Lower lobe of right lung (tissue), 2 donors: ENCODE measurements at places on chromosomes 12 and 14. TPM values are rescaled to one million over a fixed set of nuclear protein-coding genes. Genes with fewer than 3 reads are reported as not detected.

DNA sequence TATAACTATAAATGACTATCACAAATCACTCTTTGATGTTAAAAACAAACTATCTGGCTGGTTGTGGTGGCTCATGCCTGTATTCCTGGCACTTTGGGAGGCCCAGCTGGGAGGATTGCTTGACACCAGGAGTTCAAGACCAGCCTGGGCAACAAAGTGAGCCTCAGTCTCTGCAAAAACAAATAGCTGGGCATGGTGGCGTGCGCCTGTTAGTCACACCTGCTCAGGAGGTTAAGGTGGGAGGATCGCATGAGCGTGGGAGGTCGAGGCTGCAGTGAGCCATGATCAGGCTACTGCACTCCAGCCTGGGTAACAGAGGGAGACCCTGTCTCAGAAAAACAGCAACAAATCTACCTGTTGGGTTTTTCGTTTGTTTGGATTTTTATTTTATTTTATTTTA, 5.4 kb downstream of the TXNRD1 start:
- no peaks in the 10 kb centered on the region for H3K36me3 ChIP-seq
- H3K4me1 ChIP-seq, result peaks cover 35% of the 10 kb centered on the region
- DNase-seq, result no peak
- H3K27me3 ChIP-seq, result no peaks in the 10 kb centered on the region
- H3K4me3 ChIP-seq, result no peak overlapping the region

DNA sequence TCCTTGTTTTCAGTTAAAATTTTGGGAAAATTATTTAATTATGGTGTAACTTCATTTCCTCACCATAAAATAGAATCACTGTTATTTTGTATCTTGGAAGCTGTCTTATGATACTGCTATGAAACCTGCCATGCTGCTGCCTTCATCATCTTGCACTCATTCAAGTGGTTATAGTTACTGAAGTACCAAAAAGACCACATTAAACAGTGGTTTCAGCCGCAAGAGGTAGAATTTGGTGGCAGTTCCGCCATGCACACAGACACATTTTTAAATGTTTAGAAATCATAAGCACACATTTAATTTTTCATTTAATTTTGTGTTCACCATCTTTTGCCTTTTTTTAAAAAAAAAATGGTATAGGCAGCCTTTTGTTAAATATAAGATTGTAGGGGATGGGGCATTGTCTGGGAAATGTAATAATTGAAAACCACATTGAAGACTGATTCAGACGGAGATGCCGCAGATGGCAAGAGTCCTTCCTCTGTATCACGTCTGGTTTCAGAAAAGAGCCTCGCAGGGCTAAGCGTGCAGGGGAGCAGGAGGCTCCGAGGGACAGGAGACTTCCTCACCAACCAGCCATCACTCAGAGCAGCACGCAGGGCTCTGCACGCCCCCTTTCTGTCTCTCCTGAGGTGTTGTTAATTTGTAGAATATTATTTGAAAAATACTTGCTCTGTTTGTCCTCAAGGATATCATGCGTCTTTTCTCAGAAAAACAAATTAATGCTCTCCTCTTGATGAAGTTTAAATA, 115.2 kb upstream of the PELI2 start:
- no peak overlapping the region for H3K4me3 ChIP-seq
- DNase-seq, result no peak
- no peaks in the 10 kb centered on the region for H3K27me3 ChIP-seq
- peaks cover 11% of the 10 kb centered on the region for H3K4me1 ChIP-seq

GRCh38 chr14:99722741-99723140, 38.6 kb downstream of the CYP46A1 start:
- H3K27me3 ChIP-seq, result peaks cover 8% of the 10 kb centered on the region
- H3K36me3 ChIP-seq, result no peaks in the 10 kb centered on the region
- H3K4me1 ChIP-seq, result no peaks in the 10 kb centered on the region
- DNase-seq, result no peak
- no peak overlapping the region for H3K27ac ChIP-seq
- H3K4me3 ChIP-seq, result no peak overlapping the region

GRCh38 chr14:104274806-104275205, 136.4 kb downstream of the KIF26A start:
- H3K36me3 ChIP-seq, result no peaks in the 10 kb centered on the region
- DNase-seq, result no peak
- H3K27me3 ChIP-seq, result peaks cover 4% of the 10 kb centered on the region
- no peak overlapping the region for H3K27ac ChIP-seq

DNA sequence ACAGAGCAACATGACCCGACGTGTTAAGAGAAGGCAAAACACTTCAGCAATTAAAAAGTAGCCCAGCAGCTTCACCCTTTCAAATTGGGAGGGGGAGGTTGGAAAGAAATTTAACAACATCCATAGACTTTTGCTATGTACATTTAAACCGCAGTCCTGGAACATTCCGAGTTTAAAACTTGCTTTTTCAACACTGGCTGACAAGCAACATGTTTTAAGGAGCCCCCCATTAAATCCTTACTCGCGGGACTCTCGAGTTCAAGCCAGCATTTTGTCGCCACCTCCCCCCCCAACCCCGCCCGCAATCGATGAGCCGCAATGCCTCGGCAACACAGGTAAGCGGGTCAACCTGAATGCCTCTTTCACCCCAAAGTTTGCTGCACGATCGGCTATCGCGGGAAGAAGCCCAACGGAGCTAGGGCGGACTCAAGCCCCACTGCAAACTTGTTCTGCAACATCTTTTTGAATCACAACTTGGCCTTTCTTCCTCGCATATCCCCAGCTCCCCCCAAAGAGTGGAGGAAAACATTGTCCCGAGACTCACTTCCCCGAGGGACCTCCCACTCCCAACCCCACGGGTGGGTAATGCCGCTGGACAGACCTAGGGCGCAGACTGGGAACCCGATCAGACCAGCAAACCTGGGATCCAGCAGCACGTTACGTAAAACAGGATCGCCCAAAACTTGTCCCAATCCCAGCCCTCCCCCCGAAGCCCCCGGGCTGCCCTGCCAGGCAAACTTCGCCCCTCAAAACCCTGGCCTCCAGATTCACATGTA, 777 bp downstream of the ZFP36L1 start:
- H3K4me3 ChIP-seq, result peak overlapping the region; percentile 86
- H3K4me1 ChIP-seq, result peaks cover 37% of the 10 kb centered on the region
- peak overlapping the region; percentile 100 for H3K27ac ChIP-seq
- H3K36me3 ChIP-seq, result peaks cover 42% of the 10 kb centered on the region
- H3K27me3 ChIP-seq, result no peaks in the 10 kb centered on the region

- peaks cover 100% of the 10 kb centered on the region for H3K27me3 ChIP-seq
- no peaks in the 10 kb centered on the region for H3K4me1 ChIP-seq
- DNase-seq, result no peak
- H3K27ac ChIP-seq, result no peak overlapping the region
- H3K4me3 ChIP-seq, result no peak overlapping the region
These were observed 870 bp upstream of the HOXC13 start for GRCh38 chr12:53937596-53938325.

DNA sequence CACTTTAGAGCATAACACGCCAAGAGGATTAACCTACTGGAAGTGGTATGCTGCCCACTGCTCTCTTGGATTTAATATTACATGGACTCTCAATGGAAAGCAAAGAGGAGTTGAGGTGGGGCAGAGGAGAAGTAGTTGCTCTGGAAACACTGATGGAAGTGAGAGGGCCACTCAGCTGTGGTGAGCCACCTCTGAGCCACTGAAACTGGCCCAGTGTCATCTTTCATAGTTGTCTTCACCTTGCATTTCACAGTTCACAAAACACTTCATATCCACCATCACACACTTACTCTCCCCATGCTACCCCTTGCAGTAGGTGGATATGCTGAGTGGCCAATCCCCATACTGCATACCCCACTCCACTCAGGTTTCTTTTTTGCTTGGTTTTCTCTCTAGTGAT, 12.2 kb upstream of the PCED1B start:
- no peak overlapping the region for H3K27ac ChIP-seq
- no peaks in the 10 kb centered on the region for H3K4me1 ChIP-seq
- no peak for DNase-seq

DNA sequence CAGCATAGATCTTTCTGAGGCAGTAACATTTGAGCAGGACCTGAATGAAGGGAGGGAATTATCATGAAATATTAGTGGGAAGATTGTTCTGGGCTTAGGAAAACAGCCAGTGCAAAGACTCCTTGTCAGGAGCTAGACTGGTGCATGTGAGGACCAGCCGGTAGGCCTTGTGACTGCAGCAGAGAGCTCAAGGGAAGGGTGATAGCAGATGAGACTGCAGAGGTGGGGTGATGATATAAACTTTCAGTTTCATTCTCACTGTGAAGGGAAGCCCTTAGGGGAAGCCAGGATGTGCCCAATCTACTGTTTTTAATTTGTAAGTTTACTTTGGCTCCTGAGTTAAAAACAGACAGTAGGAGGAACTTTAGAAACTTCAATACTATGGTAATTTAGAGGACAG, 12.4 kb downstream of the IL22 start:
- no peak for DNase-seq
- peak overlapping the region; percentile 3 for H3K27ac ChIP-seq
- no peaks in the 10 kb centered on the region for H3K27me3 ChIP-seq
- H3K36me3 ChIP-seq, result no peaks in the 10 kb centered on the region
- peaks cover 23% of the 10 kb centered on the region for H3K4me1 ChIP-seq

DNA sequence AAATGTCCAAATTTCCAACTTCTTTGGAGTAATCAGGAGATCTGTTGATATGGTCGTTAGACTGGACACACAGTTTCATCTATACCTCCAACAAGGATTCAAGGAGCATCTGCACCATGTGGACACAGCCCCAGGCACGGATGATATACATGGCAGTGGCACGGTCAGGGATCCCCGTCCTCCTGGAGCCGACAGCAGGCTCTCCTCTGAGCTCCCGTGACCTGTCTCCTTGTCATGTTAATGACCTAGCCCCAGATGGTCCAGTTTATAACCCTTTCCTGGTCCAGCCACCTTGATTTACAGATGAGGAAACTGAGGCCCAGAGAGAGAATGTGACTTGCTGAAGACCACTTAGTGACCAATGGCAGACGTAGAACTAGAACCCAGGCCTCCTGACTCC, 16.5 kb upstream of the SERPINA4 start:
- no peak overlapping the region for H3K27ac ChIP-seq
- no peak overlapping the region for H3K4me3 ChIP-seq
- no peaks in the 10 kb centered on the region for H3K36me3 ChIP-seq
- H3K4me1 ChIP-seq, result no peaks in the 10 kb centered on the region
- no peak for DNase-seq
- H3K27me3 ChIP-seq, result peaks cover 7% of the 10 kb centered on the region

GRCh38 chr12:108587826-108588225, 10.1 kb downstream of the TMEM119 start:
- H3K27me3 ChIP-seq, result no peaks in the 10 kb centered on the region
- no peaks in the 10 kb centered on the region for H3K36me3 ChIP-seq
- H3K4me1 ChIP-seq, result no peaks in the 10 kb centered on the region
- no peak overlapping the region for H3K27ac ChIP-seq

- no peak overlapping the region for H3K4me3 ChIP-seq
- H3K4me1 ChIP-seq, result peaks cover 11% of the 10 kb centered on the region
- DNase-seq, result no peak
- no peak overlapping the region for H3K27ac ChIP-seq
- H3K27me3 ChIP-seq, result peaks cover 72% of the 10 kb centered on the region
These were observed 2.4 kb downstream of the CABP1 start for GRCh38 chr12:120642826-120643225.

DNA sequence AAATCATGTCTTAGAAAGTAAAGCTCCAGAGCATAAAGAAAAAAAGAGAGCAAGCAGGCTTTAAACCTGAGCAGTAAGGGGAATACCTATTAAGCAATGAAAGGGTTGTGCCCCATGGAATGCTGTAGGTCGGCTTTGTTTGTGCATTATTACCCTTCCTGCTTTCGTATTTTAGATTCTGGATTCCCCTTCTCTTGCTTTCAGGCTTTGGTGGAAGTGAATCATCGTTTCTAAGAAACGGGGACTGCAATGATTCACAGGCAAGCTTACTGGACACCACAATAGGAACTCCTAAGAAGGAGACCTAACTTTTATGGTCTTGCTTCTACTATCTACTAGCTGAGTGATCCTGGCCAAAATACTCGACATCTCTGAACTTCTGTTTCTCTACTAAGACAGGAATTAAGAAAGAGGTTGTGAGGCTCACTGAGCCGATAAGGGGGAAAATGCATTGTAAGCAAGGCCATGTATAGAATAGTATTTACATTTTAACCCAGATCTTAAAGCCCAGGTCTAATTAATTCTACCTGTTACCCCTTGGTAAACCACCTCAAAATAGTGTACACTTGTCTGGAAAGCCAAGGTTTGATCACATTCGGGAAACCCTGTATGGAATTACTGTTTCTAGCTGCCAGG, 1.2 kb upstream of the BMAL2 start:
- H3K27ac ChIP-seq, result no peak overlapping the region
- H3K4me1 ChIP-seq, result peaks cover 23% of the 10 kb centered on the region
- DNase-seq, result no peak
- no peaks in the 10 kb centered on the region for H3K27me3 ChIP-seq
- peaks cover 3% of the 10 kb centered on the region for H3K36me3 ChIP-seq
- H3K4me3 ChIP-seq, result no peak overlapping the region

DNA sequence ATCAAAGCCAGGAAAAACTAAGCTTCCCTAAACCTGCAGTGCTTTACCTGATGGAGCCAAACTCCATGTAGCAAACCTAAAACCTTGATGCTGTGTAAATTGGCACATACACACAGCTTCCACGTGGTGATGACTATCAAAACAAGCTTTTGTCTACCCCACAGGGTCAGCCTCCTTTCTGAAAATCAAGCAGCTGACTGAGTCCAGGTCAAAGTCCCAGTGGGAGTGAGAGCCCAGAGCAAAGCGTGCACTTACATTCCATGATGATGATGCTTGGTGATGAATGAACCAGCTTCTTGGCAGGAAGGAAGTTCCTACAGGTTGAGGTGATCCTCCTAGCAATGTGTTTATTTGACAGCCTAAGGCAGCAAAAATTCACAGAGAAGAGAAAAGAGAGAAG, 630.0 kb upstream of the TBX3 start:
- H3K27me3 ChIP-seq, result no peaks in the 10 kb centered on the region
- no peak overlapping the region for H3K27ac ChIP-seq
- no peaks in the 10 kb centered on the region for H3K4me1 ChIP-seq
- H3K4me3 ChIP-seq, result no peak overlapping the region
- no peak for DNase-seq
- H3K36me3 ChIP-seq, result no peaks in the 10 kb centered on the region

DNA sequence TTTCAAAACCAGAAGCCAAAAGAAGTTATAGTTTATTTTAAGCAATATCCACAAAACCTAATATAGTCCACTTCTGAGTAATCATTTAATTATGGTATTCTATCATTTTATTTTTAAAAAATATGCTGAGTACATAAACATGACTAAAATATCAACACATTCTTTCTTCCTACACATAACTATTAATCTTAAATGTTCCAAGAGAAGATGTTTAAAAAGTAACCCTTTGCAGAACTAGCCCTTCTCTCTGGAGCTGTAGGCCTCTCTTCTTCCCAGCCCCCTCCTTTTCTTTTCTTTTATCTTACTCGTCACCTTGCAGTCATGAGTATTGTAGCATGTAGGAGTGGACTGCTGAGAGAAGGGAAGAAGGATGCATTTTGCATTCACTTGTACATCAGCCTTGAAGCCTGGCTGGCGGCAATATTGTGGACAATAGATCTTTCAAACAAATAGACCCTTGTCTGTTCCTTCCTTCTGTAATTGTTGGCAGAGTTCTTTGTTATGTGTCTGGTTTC, 941.9 kb downstream of the NRXN3 start:
- no peak overlapping the region for H3K4me3 ChIP-seq
- H3K27ac ChIP-seq, result no peak overlapping the region
- no peaks in the 10 kb centered on the region for H3K36me3 ChIP-seq
- DNase-seq, result no peak

PRR4 gene
- 1.7 TPM for total RNA-seq

SALL2 gene
- 7.1 TPM for total RNA-seq

PLA2G1B gene
- total RNA-seq, result 42.2 TPM

TUBA1A gene
- total RNA-seq, result 120 TPM

NRXN3 gene
- total RNA-seq, result 9.0 TPM

SLC6A12 gene
- total RNA-seq, result 14.2 TPM

KRT2 gene
- total RNA-seq, result not detected

ANKRD9 gene
- 19.5 TPM for total RNA-seq

CLEC2A gene
- total RNA-seq, result not detected
